NCI-H1048 (cell line): ENCODE measurements at places on chromosomes 16 and 17.
A peak's percentile ranks its signal among the peaks of the same experiment; 100 is the strongest.

DNA sequence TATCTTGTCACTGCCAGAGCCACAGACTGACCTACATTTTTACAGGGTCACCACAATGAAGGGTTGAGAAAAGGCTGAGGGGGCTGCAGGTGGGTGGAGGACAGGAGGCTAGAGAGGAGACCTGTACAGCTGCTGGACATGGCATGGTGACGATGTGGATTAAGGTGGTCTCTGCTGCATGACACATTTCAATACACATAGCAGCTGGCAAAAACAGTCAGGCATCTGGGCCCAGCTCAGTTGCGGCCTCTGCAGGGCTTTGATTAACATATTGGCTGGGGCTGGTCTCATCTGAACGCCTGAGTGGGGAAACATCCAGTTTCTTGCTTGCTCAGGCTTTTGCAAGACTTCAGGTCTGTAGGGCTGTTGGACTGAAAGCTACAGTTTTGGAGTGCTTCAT is 265.4 kb upstream of the FOXF1 start:
- DNase-seq = no peak

GRCh38 chr17:81885869-81886548 is 5.4 kb downstream of the ALYREF start:
- no peak for DNase-seq

GRCh38 chr17:17119106-17119505 is 76.8 kb downstream of the MPRIP start:
- no peak for DNase-seq

- DNase-seq = no peak
Observed at GRCh38 chr16:78325468-78326352, 226.3 kb downstream of the WWOX start.

- peak; percentile 48 for DNase-seq
Observed at GRCh38 chr16:24255456-24256371, at the start of gene CACNG3. TSS of gene CACNG3 (plus strand) at chr16:24256335. CDS start at chr16:24256755, 420 bp downstream.

GRCh38 chr17:64657610-64658125 is 4.4 kb downstream of the SMURF2 start:
- no peak for DNase-seq

DNA sequence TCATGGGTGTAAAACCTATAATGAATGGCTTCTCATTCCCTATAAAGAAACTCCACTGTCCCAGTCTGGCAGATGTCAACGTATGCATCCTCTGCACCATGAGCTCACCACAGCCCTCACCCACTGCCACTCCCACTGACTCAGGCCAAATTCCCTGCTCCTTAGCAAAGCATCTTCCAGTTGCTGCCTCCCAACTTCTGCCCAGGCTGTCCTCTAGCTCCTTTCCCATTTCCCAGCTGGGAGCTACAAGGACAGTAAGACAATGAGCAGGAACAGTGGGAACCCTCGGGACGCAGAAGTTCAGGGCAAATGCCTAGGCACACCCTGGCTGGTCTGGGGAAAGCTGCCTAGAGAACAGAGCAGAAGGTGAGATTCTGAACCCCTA is 9.1 kb upstream of the THAP11 start:
- no peak for DNase-seq

- no peak for DNase-seq
Observed at GRCh38 chr16:29848420-29849297, 14.4 kb downstream of the CDIPT start.

- DNase-seq = no peak
Observed at GRCh38 chr16:84544031-84544773, 39.7 kb upstream of the MEAK7 start.

DNA sequence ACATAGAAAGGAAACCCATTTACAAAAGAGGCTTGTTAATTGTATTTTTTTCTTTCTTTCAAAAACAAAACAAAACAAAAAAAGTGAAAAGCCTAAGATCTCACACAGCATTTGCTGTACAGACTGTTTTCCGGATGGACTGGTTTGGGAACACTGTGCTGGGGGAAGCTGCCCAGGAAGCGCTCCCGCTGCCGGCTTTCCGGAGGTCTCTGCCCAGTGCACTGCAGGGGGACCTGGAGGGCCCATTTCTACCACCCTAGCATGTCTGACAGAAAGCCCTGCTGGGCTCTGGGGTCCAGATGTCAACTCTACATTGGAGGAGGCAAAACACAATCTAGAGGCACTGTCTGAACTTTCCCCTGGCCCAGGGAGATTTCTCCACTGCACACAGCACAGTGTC is 26.3 kb upstream of the CLEC18B start:
- no peak for DNase-seq

- DNase-seq = no peak
Observed at GRCh38 chr17:17353625-17354484, 50.7 kb downstream of the NT5M start.

GRCh38 chr17:77887464-77888241 is 70.8 kb upstream of the TNRC6C start:
- DNase-seq = no peak

DNA sequence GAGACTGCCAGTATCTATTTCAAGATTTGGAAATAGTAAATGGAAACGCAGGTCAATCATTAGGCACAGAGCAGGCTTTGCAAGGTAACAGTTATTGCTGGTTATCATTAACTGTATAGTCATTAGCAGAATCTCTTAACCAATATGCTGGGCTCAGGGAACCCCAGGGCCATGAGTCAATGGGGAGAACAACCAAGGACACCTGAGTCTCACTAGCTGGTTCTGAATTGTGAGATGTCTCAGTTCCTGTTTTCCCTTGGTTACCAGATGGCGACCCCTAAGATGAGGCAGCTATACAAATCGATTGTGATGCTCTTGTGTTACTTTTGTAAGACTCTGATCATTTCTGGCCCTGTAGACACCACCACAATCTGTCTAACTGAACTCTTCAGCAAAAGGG is 385.3 kb downstream of the HAPSTR1 start:
- no peak for DNase-seq

DNA sequence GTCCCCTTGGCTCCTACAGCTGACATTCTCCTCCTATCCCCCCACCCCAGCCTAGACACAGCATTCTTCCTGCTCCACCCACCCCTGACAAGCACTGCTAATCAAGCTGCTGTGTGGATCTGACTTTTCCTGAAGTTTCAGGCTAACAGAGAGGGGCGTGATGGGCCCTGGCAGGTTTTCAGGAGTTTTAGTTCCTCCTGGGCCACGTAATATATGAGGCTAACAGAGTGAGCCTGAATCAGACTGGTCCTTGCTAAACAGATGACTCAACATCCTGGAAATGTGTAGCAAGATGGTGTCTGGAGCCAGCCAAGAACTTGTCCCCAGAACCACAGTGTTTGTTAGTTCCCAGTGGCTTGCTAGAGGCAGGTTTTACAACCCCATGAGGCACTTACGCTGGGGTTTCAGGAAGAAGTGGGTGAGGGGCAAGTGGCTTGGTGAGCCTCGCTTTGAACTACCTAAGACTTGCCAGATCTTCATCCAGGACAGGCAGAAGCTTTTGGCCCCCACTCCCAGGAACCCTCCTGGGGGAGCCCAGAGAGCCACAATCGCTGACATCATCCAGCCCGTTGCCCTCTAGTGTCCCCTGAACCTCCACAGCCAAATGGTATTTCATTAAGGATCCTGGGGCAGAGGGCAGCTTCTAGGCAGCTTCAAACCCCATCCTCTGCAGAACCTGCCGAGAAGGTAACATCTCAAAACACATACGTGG is 15.9 kb downstream of the TMEM92 start:
- no peak for DNase-seq

DNA sequence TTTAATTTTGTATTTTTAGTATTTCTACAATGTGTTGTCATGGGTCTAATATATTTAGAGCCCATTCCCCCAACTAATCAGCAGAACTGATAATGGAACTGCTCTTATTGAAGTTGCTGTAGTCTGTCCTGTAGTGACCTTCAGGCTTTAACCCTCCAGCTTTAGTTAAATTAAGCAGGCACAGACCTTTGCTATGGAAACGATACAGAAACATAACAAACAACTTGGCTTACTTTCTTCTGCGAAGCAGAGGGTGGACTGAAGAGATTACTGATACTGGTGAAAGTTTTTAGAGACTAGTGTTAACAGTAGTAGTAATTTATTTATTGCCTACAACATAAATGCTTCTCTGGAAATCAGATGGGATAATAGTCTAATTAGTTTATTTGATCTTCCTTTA is 61.4 kb downstream of the NFATC3 start:
- DNase-seq = no peak

DNA sequence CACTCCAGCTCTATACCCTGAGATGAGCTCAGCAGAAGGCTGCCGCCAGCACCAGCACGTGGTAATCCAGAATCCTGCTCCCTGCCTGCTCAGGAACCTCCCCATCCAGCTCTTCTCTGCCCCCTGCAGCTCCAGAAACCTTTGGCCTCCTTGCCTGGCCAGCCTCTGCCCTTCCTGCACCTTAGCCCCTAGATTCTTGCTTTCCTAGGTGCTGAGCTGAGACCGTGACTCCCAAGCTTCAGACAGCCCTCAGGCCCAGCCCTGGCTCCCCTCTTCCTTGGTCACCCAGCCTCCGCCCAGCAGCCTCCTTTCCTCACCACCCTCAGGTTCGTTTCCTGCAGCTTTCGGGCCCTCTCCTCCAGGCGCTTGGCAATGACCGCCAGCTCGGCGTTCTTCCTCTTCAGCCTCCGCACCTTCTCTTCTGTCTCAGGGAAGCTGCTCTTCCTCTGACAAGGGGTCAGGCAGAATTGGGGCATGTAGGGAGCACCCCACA is 2.6 kb downstream of the TSPOAP1 start:
- no peak for DNase-seq

DNA sequence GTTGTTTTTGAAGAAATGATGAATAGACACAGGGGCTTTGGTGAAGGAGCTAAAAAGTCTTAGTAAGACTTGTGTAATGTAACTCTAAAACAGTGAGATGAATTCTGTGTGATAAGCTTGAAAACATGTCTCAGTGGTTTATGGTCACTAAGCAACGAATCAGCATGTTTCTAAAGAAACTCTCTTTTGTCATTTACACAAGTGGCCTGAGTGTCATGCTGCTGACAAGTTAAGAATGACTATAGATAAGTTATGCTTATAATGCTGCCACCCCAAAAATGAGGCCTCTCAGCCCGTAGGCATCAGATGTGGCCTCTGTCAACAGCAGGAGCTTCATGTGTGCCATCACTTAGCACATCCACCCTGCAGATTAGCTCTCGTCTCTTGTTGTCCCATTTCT is 8.7 kb downstream of the COX10 start:
- DNase-seq = no peak

GRCh38 chr17:36935671-36936454 is 1.4 kb upstream of the LHX1 start:
- no peak for DNase-seq
